ENCODE measurements at places on chromosomes 7 and 10. TPM values are rescaled to one million over a fixed set of nuclear protein-coding genes. Genes with fewer than 3 reads are reported as not detected.

Gene LRRC18
- not detected for total RNA-seq

Gene TMEM178B
- total RNA-seq = not detected

Gene CLRN3
- not detected for total RNA-seq

Gene ASIC3
- total RNA-seq = 6.2 TPM

Gene SLC29A4
- not detected for total RNA-seq

Gene ATP6V0A4
- not detected for total RNA-seq

Gene CCDC71L
- total RNA-seq = 31.0 TPM

Gene GLI3
- 0.07 TPM for total RNA-seq

Gene PIP
- not detected for total RNA-seq

Gene GDF2
- total RNA-seq = not detected

Gene SP8
- not detected for total RNA-seq

Gene MTERF1
- 25.5 TPM for total RNA-seq

Gene CLDN12
- 4.8 TPM for total RNA-seq

Gene TSPAN13
- total RNA-seq = 4.2 TPM

Gene NPC1L1
- not detected for total RNA-seq

Gene SORCS1
- total RNA-seq = not detected

Gene ARHGAP22
- 0.07 TPM for total RNA-seq
